ENCODE measurements at places on chromosomes 16 and 17.

DNA sequence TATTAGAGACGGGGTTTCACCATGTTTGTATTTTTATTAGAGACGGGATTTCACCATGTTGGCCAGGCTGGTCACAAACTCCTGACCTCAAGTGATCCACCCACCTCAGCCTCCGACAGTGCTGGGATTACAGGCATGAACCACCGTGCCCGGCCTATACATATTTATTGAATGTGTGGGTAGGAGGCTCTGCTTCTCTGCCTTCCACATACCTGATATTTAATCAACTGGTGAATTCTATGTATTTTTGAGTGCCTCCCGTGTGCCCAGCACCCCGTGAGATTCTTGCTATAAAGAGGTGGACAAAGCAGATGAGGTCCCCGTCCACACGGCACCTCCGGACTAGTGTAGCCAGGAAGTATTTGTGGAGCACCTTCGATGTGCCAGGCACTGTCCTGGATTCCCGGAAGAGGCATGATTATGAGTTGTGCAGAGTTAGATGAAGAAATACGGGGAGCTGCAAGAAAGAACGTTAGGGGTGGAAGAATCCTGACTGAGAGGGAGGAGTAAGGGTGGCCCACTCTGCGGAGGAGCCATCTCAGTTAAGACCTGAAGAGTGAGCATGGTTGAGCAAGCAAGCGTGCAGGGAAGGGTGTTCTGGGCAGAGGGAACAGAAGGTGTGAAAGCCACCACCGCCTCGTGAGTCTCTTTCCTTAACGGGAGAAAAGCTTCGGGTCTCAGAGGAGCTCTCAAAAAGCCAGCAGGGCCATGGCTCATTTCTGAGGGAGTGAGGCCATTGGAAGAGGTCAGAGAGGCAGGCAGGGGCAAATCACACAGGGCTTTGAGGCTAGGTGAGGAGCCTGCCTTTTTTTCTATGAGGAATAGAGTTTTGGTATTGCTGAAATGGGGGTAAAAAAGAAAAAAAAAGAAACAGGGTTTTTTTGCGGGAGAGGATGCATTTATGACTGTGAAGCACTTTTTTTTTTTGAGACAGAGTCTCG lies 21.2 kb downstream of the CRISPLD2 start:
- no peak for DNase-seq

GRCh38 chr16:28845761-28846079 lies 428 bp downstream of the TUFM start:
- no peak for DNase-seq

DNA sequence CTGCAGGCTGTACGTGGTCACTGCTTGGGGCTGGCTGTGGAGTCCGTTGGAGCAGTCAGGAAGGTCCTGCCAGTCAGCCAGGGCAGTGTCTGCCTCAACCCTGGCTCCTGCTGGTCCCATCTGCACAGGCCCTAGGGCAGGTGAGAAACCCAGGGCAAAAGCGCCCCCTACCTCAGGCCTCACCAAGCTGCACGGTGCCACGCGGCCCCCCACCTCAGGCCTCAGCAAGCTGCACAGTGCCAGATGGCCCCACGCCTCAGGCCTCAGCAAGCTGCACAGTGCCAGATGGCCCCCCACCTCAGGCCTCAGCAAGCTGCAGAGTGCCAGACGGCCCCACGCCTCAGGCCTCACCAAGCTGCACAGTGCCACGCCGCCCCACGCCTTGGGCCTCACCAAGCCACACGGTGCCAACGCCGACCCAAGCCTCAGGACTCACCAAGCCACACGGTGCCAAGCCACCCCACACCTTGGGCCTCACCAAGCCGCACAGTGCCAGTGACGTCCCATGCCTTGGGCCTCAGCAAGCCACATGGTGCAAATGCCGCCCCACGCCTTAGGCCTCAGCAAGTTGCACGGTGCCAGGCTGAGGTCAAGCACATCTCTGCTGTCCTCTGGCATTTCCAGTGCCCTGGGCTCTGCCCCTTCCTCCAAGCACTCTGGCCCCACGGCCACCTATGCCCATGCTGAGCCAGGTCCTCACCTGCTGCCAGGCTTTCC lies 5.5 kb downstream of the TMEM204 start:
- DNase-seq: peak; percentile 85

DNA sequence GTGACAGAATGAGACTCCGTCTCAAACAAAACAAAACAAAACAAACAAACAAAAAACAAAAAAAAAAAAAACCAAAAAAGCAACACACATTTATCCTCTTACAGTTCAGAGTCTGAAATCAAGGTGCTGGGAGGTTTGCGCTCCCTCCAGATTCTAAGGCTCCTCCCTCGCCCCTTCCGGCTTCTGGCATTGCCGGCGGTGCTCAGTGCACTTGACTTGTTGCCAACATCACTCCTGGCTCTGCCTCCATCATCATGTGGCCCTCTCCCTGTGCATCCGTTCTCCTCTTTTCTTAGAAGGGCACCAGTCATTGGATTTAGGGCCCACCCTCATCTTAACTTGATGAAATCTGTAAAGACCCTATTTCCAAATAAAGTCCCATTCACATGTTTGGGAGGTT lies 73.8 kb downstream of the RBFOX3 start:
- no peak for DNase-seq

- DNase-seq: no peak
Measured at GRCh38 chr17:59897090-59897489, 4.2 kb downstream of the RPS6KB1 start.

DNA sequence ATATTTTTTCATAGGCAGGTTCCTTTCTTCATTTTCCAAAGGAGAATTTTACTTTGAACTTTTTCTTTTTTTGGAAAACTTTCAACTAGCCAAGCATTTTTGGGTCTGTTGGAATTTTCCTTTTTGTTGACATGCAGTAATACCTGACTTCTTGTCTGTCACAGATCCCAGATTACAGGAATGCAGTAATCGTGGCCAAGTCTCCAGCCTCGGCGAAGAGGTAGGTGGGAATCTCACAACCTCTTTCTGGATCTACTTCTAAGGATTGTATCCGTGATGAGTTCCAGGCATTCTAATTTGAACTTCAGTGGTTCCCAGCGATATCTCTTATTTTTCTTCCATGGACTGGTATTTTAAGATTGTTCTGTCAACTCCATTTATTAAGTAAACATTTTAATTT lies 31.7 kb downstream of the PRPSAP2 start:
- DNase-seq: no peak

- no peak for DNase-seq
Measured at GRCh38 chr16:50428116-50428515, 59.3 kb upstream of the BRD7 start.

GRCh38 chr16:1688807-1689560 lies 10.9 kb downstream of the JPT2 start:
- DNase-seq: no peak

DNA sequence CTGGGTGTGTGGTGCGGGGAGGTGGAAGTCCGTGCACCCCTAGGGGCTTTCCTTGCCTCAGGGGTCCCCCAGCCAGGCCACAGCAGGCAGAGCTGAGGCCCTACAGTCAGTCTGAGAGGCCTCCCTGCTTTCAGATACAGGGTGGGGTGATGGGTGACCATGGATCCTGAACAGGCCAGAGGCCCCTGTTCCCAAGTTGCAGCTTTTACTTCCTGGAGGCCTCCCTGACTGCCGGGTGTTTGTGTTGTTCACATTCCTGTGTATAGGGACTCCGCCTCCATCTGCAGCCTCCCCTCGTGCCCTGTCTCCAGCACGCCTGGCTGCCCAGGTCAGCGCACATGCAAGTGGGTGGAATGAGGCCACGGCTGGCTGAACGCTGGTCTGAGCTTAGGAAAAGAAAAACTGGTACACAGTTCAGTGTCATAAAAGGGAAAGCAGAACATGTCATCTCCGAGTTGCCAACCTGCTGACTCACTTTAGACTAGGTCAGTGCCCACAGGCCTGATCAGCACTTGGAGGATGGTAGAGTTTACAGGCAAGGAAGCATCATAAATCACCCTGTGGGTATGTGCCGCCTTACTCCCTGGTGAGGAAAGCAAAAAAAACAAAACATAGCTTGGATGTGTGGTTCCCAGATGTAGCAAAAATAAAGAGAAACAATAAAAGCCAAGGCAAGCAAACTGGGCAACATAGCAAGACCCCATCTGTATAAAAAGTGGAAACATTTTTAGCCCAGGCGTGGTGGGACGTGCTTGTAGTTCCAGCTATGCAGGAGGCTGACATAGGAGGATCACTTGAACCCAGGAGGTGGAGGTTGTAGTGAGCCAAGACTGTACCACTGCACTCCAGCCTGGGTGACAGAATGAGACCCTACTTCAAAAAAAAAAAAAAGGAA lies 6.2 kb upstream of the SLC7A6 start:
- DNase-seq: no peak

DNA sequence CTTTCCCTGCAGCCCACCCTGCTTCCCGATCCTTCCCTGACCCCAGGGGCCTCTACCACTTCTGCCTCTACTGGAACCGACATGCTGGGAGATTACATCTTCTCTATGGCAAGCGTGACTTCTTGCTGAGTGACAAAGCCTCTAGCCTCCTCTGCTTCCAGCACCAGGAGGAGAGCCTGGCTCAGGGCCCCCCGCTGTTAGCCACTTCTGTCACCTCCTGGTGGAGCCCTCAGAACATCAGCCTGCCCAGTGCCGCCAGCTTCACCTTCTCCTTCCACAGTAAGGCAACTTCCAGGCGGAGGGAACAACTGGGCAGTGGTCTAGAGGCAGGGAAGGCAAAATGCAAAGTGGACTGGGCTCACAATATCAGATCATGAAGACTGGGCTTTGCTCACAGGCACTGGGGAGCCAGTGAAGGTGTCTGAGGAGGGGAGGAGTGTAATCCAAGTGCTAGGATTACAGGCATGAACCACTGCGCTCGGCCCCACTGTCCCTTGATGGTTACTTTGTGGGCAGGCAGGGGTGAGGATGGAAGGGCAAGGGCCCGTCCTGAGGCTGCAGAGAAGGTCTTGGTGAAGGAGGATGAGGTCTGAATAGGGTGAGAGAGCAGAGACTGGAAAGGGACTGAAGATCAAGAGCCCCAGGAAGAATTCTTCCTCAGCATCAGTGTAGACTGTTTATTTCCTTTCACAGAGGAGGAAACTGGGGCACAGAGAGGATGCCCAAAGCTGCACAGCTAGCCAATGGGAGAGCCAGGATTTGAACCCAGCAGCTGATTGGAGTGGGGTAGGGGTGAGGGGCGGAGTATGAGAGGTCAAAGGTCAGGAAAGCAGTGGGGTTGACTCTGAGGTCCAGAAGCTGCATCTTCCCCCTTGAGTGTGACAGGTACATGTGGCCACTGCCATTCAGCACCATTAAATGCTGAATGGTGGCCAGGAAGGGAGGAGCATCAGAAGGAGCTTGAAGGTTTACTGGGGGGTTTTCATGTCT lies 16.5 kb upstream of the ADGRG3 start:
- no peak for DNase-seq

DNA sequence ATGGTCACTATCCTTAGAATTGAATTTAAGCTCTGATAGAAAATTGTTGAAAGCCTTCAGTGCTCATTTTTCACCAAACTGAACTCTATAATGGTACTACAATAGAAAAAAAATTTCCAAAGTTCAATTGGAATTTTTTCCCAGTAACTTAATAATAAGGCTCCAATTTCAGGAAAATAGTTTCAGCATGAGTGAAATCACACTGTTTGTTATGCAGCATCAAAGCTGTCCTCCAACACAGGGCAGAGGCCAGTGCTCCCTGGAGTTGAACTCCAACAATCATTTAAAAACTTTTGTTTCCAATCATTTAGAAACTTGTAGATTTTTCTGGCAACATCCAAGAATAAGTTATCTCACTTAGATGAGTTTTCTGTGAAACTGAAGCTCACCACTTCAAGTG lies 103.1 kb upstream of the HSBP1 start:
- no peak for DNase-seq

GRCh38 chr17:40075201-40075941 lies 12.6 kb downstream of the THRA start:
- DNase-seq: peak; percentile 38

Measured in NCI-H2171 treated with DMSO at 0.1 percent for 48 hours (cell line).